ENCODE measurements at places on chromosomes 4 and X.
A peak's percentile ranks its signal among the peaks of the same experiment; 100 is the strongest.

GRCh38 chrX:14529290-14529989 lies at the start of gene GLRA2:
Gene GLRA2 (plus strand): TSS chrX:14529536. CDS start chrX:14530058, 522 bp downstream.
- peak; percentile 70 for ATAC-seq

- no peak for ATAC-seq
These were observed 154.6 kb downstream of the CCSER1 start for GRCh38 chr4:90281541-90282355.

- no peak for ATAC-seq
These were observed at the start of gene ZAR1 for GRCh38 chr4:48490012-48490679. Gene ZAR1 (plus strand): TSS chr4:48490252. CDS start chr4:48490292, 40 bp downstream.

- peak; percentile 22 for ATAC-seq
These were observed 30.1 kb upstream of the CFAP299 start for GRCh38 chr4:80305466-80305865.

DNA sequence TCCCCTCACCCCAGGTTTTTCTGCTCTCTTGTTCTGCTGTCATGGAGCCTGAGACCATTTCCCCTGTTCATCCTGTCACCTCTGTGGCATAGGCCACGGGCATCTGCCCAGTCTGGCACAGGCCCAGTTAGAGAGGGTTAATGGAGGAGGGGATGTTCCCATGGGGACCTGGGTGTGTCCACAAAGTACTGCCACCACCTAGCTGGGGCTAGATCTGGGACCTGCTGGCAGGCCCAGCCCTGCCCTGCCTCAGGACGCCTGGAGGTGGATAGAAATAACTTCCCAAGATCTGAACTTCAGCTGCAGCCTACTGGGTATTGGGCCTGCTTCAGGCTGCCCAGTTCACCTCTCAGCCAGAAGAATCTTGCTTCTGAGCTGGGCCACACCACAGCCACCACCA lies 13.5 kb downstream of the EFNB1 start:
- ATAC-seq = no peak

GRCh38 chr4:99310389-99310788 lies 10.8 kb downstream of the ADH1B start:
- no peak for ATAC-seq

All from SK-N-SH treated with all-trans-retinoic acid at 6 μM for 48 hours (cell line).